LHCN-M2 (cell line): ENCODE measurements at places on chromosomes 5 and 9.

DNA sequence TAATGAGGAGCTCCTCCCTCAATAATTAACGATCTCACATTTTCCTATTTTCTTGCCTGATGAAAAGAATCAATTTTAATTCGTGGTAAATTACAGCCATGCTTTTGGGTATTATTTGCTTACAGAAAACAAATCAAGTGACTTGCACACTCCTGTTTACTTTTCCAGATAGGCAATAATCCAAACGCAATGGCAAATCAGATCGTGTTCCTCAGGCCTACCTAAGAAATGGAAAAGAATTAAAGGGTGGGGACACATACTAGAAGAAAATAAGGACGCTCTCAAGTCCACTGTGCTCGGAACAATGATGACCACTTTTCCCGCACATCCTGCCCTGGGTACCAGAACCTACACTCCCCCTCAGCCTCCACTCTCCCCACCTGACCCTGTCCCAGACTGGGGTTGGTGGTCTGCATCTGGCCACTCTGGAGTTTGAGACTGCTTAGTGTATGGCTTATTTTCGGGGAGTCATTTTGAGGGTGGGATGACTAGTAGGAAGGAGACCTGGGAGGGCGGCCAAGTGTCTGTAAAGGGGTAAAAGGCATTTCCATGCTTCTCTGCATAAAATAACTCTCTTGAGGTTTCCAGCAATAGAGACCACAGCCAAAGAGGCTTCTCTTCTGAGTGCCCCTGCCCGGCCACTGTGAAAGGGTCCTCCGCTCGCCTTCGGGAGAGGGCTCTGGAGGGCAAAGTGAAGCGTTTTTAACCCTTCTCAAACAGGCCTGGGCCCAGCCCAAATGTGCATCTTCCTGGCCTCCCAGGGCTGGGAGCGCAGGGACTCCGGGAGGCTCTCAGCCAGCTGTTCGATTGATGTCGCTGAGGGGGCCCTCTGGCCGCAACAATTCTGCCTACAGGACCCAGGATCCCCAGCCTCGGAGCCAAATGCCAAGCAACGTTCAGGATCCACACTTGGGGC is 4.5 kb upstream of the OTP start:
- DNase-seq = no peak

DNA sequence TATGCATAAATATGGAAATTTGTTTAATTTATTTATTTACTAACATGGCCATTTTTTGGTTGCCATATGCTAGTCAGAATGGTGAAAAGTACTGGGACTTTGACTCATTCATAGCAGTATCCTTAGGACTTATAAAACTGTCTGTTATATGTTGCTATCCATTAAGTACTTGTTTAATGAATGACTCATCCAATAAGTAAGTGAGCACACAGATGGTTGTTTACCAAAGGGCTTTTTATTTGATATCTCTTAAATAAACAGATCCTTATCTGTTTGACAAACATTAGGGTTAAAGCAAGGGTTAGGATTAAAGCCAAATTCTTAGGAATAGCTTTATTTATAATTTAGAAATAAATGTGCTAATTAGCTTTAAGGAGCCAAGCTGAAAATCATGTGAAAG is 183.4 kb downstream of the FBXO4 start:
- DNase-seq = no peak

- DNase-seq = no peak
Observed at GRCh38 chr5:63931836-63932235, 30.4 kb downstream of the HTR1A start.

- DNase-seq = no peak
Observed at GRCh38 chr5:59058969-59059687, 476.3 kb downstream of the RAB3C start.

GRCh38 chr5:60219921-60220320 is 326.4 kb upstream of the PDE4D start:
- no peak for DNase-seq

DNA sequence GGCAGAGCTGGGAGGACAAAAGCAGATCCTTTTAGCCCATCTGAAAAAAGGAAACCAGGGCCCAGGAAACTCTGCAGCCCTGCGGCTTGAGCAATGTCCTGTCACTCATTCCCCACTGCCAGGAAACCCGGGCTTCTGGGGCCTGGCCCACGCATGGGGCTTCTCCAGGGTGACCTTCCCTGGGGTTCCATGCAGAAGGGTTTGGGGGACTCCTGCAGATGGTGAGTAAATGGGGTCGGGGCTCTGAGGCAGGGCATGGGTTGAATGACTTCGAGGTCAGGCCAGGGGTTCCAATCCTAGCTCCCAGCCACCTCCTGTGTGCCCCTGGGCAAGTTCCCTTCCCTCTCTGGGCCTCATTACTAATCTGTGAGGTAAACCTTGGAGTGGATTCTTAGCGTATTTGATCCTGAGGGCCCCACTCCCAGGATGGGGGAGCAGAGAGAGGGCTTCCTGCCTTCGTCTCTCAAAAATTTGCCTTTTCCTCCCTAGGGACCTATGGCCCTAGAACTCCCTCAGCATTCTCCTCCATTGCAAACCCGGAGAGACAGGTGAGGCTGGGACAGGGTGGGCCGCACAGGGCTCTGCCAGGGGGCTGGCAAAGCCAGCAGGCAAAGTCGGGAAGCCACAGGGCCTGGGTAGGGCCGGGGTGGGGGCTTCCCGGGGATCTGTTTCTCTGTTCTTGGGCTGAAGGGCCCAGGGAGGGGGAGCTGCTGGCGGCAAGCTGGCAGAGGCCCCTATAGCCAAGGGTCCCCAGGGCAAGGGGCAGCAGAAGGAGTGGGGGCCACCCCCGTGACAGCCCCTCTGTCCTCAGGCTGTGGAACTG is 25.8 kb downstream of the ADGRD2 start:
- no peak for DNase-seq

GRCh38 chr9:116868201-116868600 is 181.1 kb downstream of the TRIM32 start:
- no peak for DNase-seq

GRCh38 chr5:97452646-97453045 is 269.6 kb upstream of the RIOK2 start:
- DNase-seq = no peak

GRCh38 chr5:172443441-172444109 is 10.8 kb downstream of the SH3PXD2B start:
- peak; percentile 95 for DNase-seq

- no peak for DNase-seq
Observed at GRCh38 chr9:126819482-126819881, 14.6 kb downstream of the ZBTB43 start.

GRCh38 chr5:102231693-102232619 is 64.1 kb downstream of the SLCO4C1 start:
- DNase-seq = no peak

DNA sequence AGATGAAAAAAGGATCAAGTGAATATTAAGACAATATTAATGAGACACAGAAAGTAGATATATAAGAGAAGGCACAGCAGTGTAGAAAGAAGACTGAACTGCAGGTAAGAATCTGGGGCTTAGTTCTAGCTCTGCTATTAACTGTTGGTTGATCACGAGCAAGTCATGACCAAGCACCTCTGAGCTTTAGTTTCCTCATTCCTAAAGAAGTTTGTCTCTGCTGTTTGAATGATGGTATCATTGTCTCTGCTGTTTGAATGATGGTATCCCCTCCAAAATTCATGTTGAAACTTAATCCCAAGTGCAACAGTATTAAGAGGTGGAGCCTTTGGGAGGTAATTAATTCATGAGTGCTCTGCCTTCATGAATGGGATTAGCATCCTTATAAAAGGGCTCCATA is 2.5 kb upstream of the NME5 start:
- no peak for DNase-seq

DNA sequence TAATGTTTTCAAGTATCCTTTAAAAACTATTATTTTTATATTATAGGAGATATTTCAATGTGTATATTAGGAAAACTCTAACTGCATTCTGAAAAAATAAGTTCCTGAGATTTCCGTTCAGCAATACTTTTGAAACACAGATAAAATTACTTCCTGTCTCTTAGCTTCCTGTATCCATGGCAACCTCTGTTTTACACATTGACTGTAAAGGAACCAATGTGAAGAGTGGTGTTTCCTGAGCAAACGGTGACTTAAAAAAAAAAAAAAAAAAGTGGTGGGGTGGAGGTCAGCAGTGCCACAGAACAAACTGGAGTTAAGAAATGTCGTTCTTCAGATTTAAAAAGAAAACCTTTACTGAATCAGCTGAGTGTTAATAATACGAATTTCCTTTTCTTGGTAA is at the start of gene LRRC70:
LRRC70 (plus strand) TSS at position 280 of the 400 bp plus-strand sequence. CDS start 620 bp downstream, outside the sequence.
- peak; percentile 30 for DNase-seq

- no peak for DNase-seq
Observed at GRCh38 chr9:20014168-20014567, 225.3 kb upstream of the SLC24A2 start.

- peak; percentile 51 for DNase-seq
Observed at GRCh38 chr5:67648201-67648671, 451.6 kb upstream of the CD180 start.

- no peak for DNase-seq
Observed at GRCh38 chr5:122300374-122300773, 11.7 kb upstream of the SNCAIP start.

GRCh38 chr9:127751269-127752054 is 16.4 kb upstream of the TOR2A start:
- DNase-seq = no peak

DNA sequence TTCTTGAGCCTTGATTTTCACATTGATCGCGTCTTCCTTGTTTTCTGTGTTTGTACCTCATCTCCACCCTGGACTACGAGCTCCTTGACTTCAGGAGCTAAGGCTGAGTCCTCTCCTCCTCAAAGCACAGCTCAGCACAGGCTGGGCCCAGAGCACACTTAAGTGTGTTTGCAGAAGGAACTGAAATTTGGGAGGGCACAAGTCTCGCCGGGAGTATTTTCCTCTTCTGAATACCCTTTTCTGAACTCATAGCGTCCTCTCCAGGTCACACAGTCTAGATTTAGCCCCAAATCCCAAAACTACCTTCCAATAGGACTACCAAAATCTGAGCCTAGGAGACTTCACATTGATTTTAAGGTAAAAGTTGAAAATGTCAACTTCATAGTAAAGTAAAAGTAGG is 41.6 kb downstream of the TSTD2 start:
- DNase-seq = no peak

GRCh38 chr9:27367175-27367798 is 70.3 kb upstream of the EQTN start:
- no peak for DNase-seq
